ENCODE measurements at places on chromosomes 3 and 15. TPM values are rescaled to one million over a fixed set of nuclear protein-coding genes. Genes with fewer than 3 reads are reported as not detected.

DNA sequence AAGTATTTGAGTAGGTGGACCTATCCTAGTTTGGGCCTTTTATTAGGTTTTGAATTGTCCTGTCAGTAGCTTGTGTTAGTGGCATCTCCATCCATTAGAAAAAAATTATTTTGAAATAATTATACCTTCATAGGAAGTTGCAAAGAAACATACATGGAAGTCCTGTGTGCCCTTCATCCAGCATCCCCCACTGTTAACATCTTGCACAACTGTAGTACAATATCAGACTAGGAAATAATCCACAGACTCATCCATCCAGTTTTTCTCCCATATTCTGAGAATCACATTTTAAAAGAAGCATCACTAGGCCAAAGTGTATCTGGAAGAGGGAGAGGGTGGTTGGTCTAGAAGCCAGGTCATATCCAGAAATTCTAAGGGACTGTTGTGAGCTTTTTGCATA, 155.5 kb upstream of the ROPN1 start:
- DNase-seq: no peak

DNA sequence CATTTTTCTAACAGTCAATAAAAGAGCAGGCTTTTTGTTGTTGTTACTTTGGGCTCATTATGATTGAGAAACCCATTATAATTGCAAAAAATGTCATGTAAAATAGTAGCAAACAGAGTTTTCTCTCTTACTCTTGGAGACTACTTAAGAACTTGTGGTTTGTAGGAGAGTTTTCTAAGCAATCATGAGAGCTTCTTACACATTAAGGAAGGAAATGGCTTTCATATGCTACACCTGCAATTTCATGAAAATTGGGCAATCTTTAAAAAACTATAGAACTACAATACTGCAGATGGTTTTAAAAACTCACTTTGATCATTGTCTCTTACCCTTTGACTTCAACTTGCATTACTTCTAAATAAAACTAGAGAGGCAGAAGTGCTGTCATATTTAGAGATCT, 701.8 kb downstream of the ZPLD1 start:
- DNase-seq: no peak

DNA sequence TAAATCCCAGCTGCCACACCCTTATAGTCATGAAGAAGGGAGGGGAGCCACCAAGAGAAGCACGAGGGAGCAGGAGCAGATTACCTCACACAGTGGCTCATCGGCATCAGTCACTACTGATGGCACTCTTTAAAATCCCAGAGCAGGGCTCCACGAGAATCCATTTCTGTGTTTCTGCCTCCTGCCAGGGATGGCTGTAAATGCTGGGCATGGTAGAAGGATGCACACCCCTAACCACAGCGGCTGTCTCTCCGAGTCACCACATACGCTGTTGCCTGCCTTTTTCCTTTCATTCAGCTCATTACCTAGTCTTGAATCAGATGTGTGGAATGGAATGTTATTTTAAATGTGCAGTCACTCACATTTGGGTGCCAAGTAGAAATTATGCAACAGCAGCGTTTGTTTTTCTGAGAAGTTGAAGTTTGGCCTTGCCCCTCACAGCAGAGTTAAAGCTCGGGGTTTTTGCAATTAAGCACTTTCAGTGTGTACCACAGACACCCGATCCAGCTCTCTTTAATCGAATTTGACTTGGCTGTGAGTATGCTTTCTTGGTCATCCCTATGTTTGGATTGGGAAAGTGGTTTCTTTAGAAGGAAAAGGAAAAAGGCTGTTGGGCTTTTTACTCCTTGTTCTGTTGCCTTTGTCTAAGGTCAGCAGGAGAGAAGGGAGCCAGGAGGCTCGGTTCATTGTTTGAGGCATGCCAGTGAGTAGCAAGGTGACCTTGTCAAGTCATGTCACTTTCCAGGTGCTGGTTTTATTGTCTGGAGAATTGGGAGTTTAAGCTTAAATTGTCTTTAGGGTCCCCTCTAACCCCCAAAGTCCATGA, 284.2 kb upstream of the TPM1 start:
- DNase-seq: peak; percentile 75

DNA sequence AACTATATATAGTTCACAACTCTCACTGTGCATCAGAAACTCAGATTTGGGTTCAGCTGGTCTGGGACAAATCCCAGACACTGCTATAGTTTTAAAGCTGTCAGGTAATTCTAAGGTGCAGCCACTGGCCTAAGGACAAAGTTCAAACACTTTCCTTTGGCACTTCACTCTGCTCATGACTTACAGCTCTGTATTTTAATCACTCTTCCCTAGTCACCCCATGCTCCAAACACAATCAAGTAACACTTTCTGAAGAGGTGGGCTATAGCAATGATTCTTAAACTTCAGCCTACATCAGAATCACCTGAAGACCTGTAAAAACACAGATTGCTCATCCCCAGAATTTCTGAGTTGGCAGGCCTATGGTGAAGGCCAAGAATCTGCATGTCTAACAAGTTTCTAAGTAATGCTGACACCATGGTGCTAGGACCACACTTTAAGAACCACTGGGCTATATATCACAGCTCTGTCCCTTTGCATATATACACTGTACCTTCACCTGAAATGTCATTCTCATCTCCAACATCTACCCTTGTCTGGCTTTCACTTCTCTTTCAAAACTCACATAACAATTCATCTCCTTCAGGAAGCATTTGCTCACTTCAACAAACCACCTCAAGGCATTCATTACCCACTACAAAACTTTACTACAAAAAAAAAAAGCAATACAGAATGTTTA, 21.4 kb downstream of the STAG1 start:
- no peak for DNase-seq

DNA sequence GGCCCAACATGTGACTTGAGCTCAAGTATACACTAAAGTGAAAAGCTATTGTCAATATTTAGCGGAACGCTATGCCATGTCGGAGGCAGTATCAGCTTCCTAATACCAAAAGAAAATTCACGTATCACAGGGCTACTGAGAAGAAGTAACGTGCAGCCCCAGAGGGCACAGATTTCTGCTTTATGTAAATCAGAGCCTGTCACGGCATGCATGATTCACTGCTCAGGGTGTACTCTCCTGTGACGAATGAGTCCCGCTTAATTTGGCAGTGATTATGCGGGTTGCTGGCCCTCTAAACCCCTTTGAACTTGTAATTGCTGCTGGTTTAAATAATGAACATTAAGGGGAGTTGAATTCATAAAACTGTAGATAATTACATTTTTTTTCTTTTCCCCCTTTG, 85.3 kb downstream of the MEIS2 start:
- peak; percentile 95 for DNase-seq

- DNase-seq: no peak
These were observed 25.4 kb upstream of the MRPS22 start for GRCh38 chr3:139318431-139318816.

DNA sequence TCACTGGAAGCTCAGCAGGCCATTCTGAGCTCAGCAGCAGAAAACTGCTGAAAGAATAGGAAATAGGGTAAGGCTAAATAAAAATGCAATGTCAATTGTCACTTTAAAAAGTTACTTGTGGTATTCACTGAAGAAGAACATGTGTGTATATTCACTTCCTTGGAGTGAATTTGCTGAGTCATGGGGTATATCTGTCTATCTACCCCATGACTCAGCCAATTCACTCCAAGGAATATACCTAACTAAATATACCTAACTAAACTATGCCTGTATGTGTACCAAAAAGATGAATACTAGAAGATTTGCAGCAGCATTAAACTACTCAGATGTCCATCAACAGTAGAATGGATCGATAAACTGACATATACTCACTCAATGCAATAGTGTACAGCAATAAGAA, 69.5 kb upstream of the KCNAB1 start:
- peak; percentile 15 for DNase-seq

- no peak for DNase-seq
These were observed 22.2 kb downstream of the FXR1 start for GRCh38 chr3:180934638-180935037.

DNA sequence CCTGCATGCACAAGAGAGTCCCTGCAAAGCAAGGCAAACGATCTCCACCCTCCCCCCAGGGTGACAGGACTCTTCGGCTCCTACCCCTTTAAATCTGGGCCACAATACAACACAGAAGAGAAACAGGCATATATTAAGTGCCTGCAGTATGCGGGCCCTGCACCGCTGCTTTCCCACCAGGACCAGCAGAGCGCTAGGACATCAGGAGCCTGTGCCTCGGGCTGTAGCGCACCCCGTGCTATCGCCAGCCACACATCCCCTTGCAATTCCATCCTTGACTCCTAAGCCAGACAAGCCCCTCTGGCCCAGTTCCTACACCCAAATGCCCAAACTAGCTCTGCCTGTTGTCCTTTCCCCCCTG, 4.1 kb downstream of the GALNT15 start:
- no peak for DNase-seq

DNA sequence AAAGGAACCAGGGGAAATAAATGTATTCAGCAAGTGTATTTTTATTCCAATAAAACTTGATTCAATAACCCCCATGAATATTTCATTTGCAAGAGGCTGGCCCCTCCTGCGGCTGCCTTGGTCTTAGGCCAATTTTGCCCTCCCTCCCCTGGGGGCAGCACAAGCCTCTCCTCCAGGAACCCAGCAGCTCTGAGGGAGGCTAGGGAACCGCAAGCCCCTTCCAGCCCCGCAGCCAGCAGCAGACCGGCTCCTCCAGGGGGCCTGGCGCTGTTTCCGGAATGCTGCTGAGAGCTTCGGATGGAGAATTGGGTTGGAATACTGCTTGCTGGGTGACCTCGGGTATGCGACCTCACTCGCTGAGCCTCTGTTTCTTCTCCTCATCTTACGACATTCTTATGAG, 150.1 kb downstream of the RAB11A start:
- DNase-seq: no peak

DNA sequence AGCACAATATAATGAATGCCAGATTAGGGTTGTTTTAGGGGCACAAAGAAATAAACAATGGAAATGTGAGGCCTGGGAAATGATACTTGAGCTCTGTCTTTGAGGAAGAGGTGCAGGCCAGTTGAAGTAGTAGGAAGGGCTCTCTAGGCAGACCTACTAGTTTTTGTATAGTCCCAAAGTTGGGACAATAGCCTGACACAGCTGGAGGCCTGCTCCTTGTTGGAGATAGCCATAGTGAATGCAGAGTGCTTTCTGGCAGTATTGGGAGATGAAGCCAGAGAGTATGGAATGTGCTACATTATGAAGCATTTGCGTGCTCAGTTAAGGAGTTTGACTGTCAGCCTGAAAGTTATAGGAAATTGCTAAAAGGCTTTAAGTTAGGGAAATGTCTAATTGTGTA, 251.2 kb upstream of the ZPLD1 start:
- DNase-seq: no peak

DNA sequence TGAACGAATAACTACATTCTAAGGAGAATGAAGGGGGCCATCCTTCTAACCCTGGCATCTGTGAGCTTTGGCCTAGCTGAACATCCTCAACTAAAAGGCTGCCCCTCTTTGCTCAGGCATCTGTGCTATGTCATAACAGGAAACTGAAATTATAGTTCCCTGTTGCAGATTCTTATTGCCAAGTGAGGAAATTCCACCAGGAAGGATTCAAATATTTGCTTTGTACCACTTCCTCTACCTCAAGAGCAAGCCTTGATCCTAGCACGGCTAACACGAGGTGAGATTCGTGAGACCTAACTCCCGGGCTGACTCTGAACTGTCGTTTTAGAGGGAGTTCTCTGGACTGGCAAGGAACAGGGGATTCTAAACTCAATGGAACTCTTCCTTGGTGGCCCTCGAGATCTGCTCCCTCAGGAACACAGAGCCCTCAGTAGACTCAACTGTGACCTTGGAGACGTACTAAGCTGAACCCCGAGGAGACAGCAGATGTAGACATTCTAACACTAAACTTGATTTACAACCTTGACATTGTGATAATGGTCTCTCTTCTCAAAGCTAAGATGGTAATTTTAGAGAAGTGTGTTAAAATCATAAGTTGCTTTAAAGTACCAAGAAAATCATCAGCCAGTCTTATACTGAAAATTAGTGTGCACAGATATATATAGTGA, 4.2 kb downstream of the SPG21 start:
- no peak for DNase-seq

- DNase-seq: no peak
These were observed 36.8 kb upstream of the TCAIM start for GRCh38 chr3:44301746-44302145.

DNA sequence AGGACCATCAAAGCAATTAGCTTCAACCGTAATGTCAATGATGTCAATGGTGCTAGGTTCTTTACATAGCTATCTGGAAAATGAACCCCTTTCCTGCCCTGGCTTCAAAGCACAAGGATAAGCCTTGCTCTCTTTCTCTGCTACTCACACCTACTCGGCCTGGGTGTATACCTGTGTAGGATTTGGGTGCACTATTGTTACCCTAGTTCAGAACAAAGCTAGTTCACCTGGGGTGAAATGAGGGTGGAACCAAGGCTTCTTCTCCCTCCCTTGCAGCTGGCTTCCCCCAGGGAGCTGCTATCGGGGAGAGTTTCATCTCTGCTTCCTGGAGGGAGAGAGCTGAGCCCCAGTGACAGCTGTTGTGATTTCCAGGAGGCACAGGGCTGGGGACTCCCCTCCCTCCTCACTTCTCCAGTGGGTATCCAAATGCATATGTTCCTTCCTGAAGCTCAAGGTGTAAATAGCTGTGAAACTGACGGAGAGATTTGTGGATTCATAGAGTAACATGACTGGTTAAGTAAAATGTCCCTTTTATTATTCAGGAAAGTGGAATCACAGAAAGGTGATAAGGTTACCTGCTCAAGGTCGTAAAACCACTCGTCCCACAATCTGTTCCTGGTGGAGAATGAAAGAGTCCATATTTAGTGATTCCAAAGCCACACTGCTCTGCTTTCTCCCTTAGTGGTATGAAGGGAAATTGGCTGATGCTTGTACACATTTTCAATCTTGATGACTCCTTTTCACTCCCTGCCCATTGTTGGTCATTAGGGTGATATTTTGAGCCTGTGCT, 11.8 kb upstream of the C3orf70 start:
- DNase-seq: no peak

The CAMP gene
- total RNA-seq: 0.20 TPM

The AGBL1 gene
- not detected for total RNA-seq

The MCTP2 gene
- 39.5 TPM for total RNA-seq

The NTRK3 gene
- total RNA-seq: 1.3 TPM

The FHIT gene
- total RNA-seq: 2.4 TPM

The SLC12A8 gene
- 26.6 TPM for total RNA-seq

The HDGFL3 gene
- total RNA-seq: 33.3 TPM

The KNG1 gene
- not detected for total RNA-seq

The GOLGA8T gene
- not detected for total RNA-seq

The SKOR1 gene
- total RNA-seq: not detected

The EIF4A2 gene
- 465 TPM for total RNA-seq

All from RPMI7951 (cell line).